ENCODE measurements at places on chromosomes 13 and 19.

GRCh38 chr13:27534108-27534980 is 84.0 kb upstream of the MTIF3 start:
- no peak for DNase-seq

DNA sequence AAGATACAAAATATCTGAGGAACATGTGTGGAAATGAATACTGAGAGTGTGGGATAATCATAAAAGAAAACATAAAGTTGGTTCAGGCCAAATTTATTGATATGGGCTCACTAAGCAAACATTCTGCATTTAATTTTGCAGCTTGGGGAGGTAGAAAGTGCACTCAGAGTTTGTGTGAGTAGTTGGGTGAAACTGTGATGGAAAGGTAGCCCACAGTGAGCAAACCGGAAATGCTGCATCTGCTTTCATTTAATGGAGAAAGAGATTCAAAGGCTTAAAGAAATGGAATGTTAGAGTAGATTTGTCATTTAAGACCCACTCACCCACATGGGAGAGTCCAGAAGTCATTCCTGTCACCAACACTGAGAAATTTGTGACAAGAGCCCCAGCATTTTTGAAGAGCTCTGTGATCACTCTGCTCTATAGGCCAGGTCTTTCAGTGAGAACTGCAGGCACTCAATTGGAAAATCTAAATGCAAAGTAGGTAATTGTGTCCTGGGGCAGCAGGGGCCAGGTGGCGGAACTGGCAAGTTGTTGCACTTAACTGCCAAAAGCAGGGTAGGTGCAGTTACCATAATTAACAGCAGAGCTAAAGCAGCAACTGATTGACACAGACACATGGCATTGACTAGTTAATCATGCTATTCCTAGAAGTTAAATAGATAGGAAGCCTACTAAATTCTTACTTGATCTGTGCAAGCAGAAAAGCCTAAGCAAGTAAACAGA is 1228.3 kb upstream of the PCDH20 start:
- no peak for DNase-seq

DNA sequence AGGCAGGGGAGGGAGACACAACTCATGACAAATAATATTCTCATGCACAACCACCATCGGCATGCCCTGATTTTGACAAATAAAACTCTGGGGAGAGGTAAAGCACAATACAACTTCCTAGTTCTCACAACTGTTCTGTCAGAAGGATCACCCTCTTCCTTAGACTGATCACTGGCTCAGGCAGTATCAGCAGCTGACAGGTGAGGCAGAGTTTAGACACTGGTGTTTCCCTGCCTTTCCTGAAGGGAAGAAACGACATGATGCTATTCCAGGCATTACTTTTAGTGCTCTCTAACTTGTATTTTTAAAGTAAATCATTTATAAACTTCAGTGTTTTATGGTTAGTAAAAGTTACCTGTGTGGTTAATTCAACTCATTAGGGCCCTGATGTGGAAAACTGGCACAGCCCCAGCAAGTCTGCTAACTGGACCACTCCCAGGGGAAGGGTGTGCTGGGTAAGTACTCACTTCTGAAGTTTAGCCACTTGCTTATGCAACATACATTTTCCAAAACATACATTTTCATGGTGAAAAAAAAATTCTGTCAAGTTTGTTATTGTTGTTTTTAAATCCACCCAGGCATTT is 82.8 kb downstream of the CRYL1 start:
- no peak for DNase-seq

GRCh38 chr19:48991873-48992580 is 1.1 kb downstream of the GYS1 start:
- DNase-seq, result no peak

- DNase-seq, result no peak
Observed at GRCh38 chr19:31152906-31153305, 196.3 kb downstream of the TSHZ3 start.

GRCh38 chr13:53126841-53127245 is 98.2 kb downstream of the OLFM4 start:
- no peak for DNase-seq

DNA sequence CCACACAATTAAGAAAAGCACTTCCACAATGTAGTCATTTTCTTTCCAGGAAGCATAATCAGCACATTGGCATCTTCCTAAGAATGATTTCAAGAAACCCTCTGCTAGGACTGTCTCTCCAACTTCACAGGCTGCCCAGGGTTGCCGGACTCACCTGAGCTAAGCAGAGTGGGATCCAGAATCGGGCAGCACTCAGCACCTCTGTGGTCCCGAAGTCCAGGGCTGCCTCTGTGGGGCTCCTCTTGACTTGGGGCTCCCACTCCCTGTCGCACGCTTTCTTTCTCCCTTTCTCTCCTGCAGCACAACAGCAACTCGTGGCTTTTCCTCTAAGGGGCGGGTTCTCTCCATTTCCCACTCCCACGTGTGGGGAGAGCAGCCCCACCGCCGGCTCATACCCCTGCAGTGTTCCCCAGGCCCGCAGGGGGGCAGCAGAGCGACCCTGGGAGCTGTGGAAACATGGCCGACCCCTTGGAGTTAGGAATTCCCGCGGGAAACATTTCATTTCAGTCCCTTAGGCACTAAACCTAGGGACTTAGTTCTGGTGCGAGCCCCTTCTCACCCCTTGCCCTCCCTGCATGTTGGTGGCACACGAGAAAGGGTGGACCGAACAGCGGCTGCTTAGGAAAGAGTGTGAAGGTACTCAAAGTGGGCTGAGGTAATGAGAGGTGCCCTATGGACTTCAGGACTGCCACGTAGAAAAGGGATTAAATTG is at the start of gene TMEM272:
Gene TMEM272 (minus strand): TSS at position 316 of the 712 bp plus-strand sequence. CDS start 6,647 bp downstream, outside the sequence.
- no peak for DNase-seq

DNA sequence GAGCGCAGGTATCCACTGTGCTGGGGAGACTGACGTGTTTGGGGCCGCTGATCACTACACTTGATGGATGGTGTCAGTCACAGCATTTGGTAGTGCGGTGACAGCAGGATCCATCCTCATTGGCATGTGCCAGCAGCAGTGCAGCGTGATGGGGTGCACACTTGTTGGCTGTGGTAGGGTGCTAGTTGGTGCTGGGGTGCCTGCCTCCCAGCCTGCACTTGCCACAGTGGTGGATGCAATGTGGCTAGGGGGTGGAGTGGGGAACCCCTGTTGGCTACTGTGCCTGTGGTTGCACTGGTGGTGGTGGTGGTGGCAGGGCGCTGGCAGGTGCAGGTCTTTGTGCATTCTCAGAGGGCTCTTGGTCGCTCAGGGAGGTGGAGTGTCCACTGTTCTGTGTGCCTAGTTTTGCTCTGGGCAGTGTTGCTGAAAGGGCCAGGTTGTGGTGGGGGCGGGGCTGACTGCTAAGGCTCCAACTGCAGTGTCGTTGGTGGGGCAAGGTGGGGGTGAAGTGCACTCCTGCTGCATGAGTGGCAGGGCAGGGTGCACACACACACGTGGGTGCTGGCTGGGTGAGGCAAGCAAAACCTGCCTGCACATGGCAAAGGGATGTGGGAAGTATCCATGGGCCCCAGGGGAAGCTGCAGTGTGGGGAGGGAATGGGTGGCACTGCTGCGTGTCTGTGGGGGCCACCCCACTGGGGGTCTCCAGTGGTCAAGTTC is 84.8 kb downstream of the ZMYM2 start:
- no peak for DNase-seq

DNA sequence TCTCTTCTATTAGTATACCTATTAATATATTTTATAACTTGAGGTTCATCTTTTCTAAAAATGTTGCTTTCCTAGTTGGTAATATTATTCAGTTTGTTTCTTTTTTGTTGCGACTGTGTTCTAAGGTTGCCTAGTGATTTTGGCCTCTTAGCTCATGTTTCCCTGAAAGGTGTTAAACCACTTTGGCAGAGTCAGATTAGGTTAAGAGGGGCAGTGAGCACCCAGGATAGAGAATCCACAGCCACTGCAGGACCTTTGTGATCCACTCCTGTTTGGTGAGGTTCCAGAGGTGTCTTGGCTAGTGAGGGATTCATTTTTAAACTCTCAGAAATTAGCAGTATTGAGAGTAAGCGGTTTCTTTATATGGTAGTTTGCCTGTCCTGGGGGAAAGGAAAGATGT is 14.9 kb upstream of the GPR18 start:
- no peak for DNase-seq

GRCh38 chr19:13781547-13781946 is 7.3 kb downstream of the C19orf53 start:
- DNase-seq, result no peak

DNA sequence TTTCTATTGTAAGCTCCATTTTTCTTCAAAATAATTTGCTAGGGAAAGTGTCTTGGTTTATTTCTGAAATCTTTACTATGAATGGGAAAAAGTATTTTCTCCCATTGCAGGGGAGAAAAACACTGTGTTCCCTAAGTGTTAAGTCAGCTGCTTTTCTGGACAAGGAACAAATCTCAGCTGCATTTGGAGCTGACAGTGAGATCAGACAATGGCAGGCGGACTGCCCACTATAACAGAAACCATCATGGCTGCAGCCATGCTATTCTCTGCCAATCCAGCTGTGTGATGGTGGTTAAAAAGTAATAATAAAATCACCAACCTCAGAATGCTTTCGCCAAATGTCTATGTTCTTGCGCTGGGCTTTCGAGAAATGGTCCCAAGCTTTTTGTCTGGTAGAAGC is 302.7 kb downstream of the DNAJC15 start:
- no peak for DNase-seq

GRCh38 chr13:78764665-78765064 is 105.7 kb upstream of the OBI1 start:
- DNase-seq, result no peak

DNA sequence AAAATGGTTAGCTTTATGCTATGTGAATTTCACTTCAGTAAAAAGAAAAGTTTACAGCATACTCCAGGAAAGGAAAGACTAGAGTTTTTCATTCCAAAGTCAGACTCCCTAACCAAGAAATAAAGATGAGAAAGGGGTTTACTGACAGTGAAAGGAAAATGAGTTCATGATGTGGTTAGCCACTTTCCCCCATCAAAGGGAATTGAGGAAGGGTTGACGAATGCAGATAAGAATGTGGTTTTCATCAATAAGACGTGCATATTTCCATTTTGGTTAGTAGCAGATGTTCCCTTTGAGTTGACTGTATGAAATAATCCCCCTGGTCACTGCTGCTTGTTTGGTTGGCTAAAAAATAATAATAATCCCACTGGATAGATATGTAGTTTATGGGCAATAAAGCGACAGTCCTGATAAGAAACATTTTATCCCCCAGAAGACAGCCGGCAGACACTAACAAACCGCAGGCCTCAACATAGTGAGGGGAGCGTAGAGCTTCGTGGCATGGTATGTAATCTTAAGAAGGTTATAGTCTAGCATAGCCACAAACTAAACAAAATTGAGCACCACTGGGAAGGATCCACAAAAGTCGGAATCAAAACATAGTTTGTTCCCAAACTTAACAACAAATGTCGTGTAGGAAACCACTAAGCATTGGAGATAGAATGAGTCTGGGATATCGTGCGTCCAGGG is 114.8 kb downstream of the COL4A2 start:
- DNase-seq, result no peak

DNA sequence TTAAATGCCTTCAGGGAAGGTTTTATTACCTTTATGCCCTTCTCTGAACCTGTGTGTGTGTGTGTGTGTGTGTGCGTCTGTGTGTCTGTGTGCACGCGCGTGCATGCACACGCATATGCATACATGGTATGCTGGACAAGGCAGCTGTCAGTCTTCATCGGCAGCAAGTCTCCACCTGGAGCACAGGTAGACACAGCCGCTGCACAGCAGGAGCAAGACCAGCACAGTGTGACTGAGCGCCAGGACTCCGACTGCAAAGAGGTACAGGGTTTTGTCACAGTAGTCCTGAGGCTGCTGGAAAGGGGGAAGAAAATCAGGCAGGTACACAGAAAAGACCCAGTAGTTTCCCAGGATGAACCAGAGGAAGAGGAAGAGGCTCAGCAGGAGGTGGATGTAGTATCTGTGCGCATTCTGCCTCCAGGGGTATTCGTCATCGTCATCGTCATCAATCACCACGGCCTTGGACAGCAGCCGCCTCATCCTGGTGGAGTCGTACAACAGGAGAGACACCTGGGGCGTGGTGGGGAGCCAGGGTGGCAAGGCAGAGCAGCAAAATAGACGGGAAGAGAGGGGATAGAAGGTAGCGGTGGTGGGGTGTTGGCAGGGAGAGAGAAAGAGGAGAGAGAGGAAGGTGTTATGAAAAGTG is 12.8 kb upstream of the DHRS12 start:
- DNase-seq, result no peak

GRCh38 chr19:17455308-17456123 is 5.2 kb downstream of the NXNL1 start:
- DNase-seq, result no peak

DNA sequence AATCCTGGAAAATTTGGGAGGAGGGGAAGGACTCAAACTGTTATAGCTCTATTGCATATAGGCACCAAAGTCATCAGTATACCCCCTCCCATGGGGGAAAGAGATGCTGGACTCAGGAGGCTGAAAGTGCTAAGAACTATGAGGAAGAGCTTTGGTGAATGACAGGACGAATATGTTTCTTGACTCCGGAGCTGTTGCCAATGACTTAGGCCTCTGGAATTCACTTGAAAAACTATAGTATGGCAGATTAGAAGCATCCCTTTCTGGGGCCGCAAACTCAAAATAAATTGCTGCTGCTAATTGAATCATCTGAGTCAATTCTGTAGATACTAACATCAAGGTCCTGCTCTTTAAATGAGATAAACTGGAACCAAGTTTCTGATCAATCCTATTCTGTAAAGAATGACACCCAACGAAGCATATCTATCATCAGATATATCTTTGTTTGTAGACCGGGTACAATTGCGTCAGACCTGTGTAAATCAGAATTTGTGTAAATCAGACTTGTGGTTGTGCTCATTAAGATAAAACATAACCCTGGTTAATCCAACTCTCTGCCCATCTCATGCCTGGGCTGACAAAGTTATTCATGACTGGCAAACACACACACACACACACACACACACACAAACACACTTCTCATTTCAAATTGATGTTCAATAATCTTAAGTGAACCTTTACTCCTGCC is 1793.8 kb upstream of the PCDH20 start:
- DNase-seq, result no peak

GRCh38 chr13:72004246-72004645 is 137.2 kb upstream of the DACH1 start:
- DNase-seq, result no peak

DNA sequence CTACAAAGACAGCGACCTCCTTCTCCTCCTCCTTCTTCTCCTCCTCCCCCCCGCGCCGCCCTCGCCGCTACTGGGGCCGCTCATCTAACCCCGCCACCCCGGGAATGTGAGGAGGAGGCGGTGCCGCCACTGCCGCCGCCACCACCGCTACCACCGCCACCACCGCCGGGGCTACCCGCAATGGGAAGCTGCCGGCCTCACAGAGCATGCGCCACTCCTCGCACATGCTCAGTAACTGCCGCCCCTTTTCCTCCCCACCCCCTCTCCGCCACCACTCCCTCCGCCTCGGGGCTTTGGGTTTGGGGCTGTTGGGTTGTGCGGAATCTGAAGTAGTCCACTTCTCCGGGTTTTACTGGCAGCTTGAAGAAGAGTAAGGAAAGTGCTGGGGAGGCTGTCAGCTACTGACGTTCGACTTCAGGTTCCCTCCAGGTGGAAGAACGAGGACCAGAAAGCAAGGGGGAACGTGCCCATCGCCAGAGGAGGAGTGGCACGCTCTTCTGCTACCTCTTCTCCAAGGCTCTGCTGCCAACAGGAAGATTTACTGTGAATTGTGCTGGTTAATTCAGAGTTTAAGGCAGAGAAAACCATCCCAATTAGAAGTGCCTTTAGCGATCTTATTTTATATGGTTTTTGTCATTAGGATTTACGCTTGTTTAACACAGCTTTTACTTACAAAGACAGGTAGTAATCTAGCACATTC is at the start of gene MYCBP2:
Gene MYCBP2 (minus strand): TSS at position 190 of the 700 bp plus-strand sequence. CDS start 319 bp downstream, outside the sequence.
- peak; percentile 93 for DNase-seq

Data from stimulated activated CD8-positive, alpha-beta memory T cell treated with anti-CD3 and anti-CD28 coated beads, Interleukin-2, amount 100 ng/mL, for 1 hour (primary cell).